ENCODE measurements at places on chromosomes 13 and 19.
A peak's percentile ranks its signal among the peaks of the same experiment; 100 is the strongest.

GRCh38 chr13:88704600-88705275 is 1033.6 kb downstream of the SLITRK5 start:
- no peak for DNase-seq

DNA sequence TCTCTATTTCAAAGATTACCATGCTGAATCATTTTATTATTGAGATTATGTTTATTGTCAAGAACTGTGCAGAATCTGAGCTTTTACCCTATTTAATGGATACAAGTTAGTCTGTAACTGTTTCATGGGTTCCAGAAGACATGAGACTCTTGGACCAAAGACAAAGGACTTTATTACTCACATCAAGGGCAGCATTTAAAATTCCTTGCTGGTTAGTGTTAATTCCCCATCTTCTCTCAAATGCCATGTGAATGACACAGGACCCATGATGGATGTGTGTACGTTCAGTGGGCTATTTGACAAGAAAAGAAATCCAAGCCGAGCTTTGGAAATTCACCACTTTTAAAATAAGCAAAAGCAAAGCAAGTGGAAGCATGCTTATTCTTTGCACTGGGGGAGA is 139.9 kb downstream of the PCDH20 start:
- no peak for DNase-seq

DNA sequence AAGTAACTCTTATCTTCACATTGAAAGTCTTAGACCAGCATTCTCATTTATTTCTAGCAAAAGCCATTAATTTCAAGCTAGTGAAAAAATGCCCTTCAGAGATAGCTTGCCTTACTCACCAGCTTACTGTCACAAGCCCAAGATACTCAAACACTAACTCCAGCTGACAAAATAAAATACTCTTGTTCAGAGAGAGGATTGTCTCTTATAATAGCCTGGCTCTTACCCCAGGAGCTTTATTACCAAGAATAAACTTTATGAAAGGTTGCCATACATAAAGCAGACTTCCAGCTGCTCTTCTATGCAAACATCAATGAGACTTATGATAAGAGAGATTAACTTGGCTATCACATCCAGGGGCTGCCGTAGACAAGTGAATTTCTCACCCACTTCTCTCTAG is 53.6 kb downstream of the XPO4 start:
- DNase-seq: no peak

DNA sequence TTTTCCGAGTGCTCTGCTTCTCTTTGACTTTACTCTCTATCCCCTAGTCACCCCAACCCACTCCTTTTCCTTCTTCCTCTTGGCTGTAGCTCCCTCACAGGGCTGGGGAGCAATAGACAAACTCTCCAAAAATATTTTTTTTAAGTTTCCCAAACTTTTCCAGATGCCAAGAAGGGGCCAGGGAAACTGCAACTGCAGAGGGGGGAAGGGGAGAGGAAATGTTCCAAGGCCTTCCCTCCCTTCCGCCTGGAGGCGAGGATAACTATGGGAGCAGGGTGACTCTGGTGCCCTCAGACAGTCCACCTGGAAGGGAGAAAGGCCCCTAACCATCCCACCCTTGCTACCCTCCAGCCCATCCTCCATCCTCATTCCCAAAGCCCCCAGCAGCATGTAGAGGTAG is 49.4 kb downstream of the LYL1 start:
- DNase-seq: no peak

- peak; percentile 85 for DNase-seq
Observed at GRCh38 chr19:55467236-55468053, 2.9 kb upstream of the C19orf85 start.

- DNase-seq: no peak
Observed at GRCh38 chr19:53177986-53178385, 15.2 kb downstream of the ZNF665 start.

DNA sequence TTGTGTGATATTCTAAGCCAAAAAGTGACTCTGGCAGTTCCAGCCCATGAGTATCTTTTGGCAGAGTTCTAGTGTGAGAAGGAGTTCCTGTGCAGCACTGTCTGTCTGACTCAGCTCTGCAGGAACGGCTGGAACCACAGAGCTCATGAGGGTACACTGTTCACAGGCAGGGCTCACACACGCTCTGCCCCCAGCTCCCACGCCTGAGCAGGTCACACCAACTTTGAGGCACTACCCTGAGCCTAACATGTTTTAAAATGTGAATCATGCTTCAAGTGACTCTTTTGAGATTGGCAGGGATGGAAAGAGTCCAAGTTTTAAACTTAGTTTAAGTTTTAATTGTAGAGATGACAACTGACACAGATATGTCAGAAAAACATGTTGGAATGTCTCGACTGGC is 1203.3 kb downstream of the UQCRFS1 start:
- no peak for DNase-seq

- DNase-seq: no peak
Observed at GRCh38 chr19:30480097-30480496, 107.9 kb downstream of the ZNF536 start.

- no peak for DNase-seq
Observed at GRCh38 chr13:46615888-46616531, 63.0 kb downstream of the LRCH1 start.

- DNase-seq: peak; percentile 94
Observed at GRCh38 chr19:7159105-7159933, 89.8 kb downstream of the ZNF557 start.

DNA sequence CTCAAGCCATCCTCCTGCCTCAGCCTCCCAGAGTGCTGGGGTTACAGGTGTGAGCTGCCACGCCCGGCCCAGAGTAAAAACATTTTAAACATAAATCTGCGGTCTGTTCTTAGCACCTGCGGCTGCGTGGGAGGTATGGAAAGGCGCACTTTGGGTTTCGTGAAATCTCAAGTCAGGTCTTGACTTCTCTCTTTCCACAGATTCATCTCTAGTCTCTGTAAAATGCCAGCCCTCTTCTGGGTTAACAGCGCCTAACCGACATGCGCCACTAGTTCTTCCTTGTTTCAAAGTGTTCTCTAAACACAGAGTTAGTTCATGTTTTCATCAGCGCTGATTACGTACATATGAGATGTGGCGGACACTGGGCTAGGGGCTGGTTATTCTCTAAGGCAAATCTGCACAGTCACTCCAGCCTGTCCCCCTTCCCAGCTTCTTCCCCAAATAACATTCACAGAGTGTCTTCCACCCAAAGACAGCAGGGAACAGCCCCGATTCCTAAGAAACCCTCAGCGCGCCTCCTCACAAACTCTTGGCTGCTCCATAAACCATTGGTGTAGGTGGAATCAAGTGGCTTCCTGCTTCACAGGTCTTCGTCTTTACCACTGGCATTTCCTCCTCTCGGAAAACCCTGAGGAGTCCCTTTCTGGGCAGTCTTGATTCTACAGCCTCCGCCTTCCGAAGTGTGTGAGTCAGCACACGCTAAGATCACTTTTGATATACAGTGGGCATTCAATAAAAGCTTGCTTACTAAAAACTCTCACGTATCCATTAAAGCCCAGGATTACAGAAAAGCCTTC is 1.4 kb downstream of the PARP4 start:
- DNase-seq: no peak

- DNase-seq: no peak
Observed at GRCh38 chr13:99374994-99375737, 68.0 kb upstream of the GPR183 start.

DNA sequence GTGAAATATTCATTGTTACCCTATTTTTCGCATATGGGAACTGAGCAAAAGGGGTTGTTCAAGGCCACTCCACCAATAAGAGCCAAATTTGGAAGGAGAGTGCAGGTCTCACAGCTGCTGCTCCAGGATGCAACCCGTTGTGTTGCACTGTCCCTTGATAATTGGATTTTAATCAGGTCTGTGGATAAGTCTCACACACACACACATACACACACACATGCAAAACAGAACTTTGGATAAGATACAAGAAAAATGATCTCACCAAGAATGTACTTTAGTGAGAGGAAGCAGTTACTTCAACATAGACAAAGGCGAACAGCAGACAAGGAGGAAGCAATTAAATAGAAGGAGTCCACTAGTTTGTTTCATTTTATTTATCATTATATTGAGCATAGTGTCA is 127.3 kb upstream of the EDNRB start:
- DNase-seq: no peak

DNA sequence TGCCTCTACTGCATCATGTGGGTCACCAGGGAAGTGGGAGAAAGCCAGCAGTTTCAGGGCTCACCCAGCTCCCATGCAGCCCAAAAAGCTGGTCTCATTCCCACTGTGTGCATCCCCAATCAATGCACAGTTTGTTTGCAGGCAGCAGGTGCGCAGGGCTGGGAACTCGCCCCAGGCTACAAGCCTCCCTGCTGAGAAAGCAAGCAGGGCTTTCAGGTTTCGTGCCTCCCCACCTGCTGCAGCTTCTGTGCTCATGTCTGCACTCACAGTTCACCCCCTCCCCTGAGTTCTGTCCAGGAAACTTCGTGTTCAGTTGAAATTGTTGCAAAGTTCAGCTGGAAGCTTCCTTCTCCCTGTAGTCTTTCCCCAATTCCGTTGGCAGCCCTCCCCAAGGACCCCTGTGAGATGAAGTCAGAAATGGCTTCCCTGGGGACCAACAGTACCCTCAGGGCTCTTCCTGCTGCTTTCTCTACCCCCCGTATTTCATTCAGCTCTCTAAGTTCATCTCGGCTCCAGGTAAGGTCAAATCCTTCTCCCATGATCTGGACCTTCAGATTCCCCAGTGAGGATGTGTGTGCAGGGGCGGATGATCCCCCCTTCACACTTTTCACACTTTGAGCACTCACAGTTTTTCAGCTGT is 10.3 kb upstream of the KLK3 start:
- no peak for DNase-seq

DNA sequence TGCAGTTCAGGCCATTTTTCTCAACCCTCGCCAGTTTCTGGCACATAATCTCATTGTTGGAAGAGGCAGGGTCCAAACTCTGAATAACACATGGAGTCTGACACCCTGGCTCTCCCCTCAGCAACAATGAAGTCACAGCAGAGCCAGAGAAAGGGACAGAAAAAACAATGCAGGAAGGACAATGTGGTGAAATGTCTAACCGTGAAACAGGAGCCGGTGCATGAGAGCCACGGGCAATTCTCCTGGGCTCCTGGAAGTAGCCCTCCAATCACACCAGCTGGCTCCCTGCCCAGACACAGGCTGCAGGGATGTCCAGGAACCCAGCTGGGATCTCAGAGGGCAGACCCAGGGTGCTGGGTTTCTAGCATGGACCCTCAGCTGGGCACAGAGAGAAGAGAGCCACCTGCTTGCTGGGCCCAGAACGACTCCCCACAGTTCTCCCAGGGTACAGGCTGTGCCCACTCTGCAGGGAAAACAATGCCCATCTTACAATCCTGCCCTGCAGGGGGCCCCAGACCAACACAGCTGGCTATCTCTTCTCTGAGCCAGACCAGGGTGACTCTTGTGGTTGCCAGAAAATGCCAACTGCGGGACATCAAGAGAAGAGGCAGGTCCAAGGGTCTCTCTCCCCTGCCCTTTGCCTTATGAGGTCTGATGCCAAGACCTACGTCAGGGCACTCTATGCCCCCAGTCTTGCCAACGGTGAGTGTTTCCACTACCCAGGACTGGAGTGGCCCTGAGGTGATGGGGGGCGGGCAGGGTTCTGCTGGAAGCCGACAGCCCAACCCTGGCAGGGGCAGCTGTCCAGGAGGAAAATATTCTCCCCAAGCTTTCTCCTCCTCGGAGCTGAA is 64.5 kb downstream of the CEBPG start:
- DNase-seq: no peak

DNA sequence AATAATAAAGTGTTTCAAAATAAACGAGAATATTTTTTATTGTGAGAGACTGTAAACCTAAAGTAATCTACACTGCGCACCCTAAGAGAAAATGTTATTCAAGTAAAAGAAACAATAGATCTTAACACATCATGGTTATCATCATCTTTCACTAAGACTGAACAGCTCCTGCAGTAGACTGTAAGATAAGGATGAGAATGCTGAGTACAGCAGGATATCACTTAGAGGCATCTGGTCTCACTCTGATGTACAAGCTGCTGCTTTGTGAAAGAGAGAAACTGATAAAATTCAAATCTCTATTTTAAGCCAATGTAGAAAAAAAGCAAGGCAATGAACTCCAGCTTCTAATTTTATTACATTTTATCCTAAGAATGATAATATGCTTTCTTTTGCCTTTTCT is 261.7 kb upstream of the HTR2A start:
- no peak for DNase-seq

DNA sequence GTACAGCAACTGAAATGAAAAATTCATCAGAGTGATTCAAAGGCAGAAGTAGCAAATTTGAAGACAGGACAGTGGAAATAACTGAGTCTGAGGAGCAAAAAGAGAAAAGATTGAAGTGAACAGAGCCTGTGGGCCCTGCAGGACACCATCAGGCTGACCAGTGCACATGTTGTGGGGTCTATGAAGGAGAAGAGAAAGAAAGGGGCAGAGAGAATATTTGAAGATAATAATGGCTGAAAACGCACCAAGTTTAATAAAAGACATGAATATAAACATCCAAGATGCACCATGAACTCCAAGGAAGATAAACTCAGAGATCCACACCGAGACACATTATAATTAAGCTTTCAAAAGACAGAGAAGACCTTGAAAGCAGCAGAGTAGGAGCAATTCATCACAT is 15.4 kb downstream of the ATP4B start:
- DNase-seq: no peak

- DNase-seq: no peak
Observed at GRCh38 chr13:111947876-111948275, 119.1 kb upstream of the SOX1 start.

DNA sequence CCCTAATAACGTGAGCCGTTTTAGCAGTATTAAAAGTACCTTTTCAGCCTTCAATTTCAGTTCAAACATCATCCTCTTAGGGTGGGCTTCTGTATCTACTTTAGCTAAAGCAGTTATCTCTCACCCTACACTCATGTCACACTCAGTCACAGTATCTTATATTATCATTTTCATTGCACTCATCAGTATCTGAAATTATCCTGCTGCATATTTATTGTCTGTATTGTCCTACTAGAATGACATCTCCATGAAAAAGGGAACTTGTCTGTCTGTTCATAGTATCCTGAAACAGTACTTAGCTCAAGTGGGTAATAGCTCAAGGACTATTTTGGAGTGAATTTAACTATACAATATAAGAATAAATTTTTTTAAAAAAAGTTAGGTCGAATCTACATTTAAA is 19.9 kb upstream of the RFC3 start:
- no peak for DNase-seq

- no peak for DNase-seq
Observed at GRCh38 chr19:50982186-50982585, 1.5 kb downstream of the KLK7 start.

DNA sequence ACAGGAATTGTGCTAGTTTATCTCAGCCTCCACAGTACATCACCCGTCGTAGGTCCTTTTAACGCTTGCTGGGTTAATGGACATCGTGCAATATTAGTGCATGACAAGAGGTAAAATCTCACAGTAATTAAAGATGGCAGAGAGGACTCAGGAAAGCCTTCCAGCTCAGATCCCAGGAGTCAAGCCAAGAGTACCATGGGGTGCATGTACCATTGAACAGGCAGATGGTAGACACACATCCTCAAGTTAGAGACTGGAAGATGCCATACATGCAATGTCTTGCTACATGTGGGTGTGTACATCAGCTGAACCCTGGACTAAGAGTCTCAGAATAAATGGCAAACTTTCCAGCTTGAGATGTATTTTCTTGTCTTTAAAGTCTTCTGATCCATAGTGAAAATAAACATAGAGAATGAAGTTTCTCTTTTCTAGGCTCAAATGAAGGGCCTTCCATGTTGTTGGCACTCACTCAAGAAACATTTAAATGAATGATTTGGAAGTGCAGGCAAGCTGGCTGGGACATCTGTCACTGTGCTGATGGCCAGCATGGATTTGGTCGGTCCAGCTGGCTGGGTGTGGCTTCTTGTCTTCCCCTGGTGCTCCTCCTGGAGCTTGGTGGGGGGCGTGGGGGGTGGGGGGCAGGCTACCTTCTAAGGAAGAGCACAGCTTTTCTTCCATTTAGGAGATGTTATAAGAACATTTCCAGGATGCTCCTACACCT is 290.9 kb upstream of the MAB21L1 start:
- no peak for DNase-seq

All from ascending aorta (tissue), 2 donors.